Cardiac muscle cell (in vitro differentiated cells and primary cell): ENCODE measurements at places on chromosomes 6 and 20.

- H3K27ac ChIP-seq, result no peak overlapping the region
- peaks cover 14% of the 10 kb centered on the region for H3K4me1 ChIP-seq
- no peak overlapping the region for H3K4me3 ChIP-seq
- no peaks in the 10 kb centered on the region for H3K27me3 ChIP-seq
- no peaks in the 10 kb centered on the region for H3K36me3 ChIP-seq
These were observed 125.7 kb upstream of the HDAC2 start for GRCh38 chr6:114096561-114097172.

GRCh38 chr6:9409126-9409525, 973.8 kb upstream of the SLC35B3 start:
- H3K36me3 ChIP-seq, result no peaks in the 10 kb centered on the region
- peaks cover 5% of the 10 kb centered on the region for H3K4me1 ChIP-seq
- no peaks in the 10 kb centered on the region for H3K27me3 ChIP-seq

DNA sequence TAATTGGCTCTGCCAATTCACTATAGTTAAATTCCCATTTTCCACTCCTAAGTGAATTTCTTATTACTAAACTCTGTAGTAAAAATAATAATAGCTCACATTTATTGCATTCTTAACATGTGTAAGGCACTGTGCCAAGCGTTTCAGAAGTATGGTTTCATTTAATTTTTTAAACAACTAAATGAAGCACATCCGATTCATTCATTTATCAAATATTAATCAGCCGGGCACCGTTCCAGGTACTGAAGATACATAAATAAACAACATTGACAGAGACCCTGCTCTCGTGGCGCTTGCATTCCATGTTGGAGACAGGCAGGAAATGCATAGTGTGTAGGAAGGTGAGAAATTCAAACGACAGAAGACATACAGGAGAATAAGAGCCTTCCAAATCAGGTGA, 423.2 kb upstream of the JARID2 start:
- H3K27me3 ChIP-seq, result no peaks in the 10 kb centered on the region
- H3K36me3 ChIP-seq, result no peaks in the 10 kb centered on the region
- peaks cover 10% of the 10 kb centered on the region for H3K4me1 ChIP-seq
- H3K27ac ChIP-seq, result no peak overlapping the region
- DNase-seq, result no peak

- no peaks in the 10 kb centered on the region for H3K27me3 ChIP-seq
- H3K4me1 ChIP-seq, result no peaks in the 10 kb centered on the region
- no peak overlapping the region for H3K27ac ChIP-seq
- no peak for DNase-seq
- H3K4me3 ChIP-seq, result no peak overlapping the region
These were observed 6.4 kb downstream of the RMND1 start for GRCh38 chr6:151445482-151445881.

DNA sequence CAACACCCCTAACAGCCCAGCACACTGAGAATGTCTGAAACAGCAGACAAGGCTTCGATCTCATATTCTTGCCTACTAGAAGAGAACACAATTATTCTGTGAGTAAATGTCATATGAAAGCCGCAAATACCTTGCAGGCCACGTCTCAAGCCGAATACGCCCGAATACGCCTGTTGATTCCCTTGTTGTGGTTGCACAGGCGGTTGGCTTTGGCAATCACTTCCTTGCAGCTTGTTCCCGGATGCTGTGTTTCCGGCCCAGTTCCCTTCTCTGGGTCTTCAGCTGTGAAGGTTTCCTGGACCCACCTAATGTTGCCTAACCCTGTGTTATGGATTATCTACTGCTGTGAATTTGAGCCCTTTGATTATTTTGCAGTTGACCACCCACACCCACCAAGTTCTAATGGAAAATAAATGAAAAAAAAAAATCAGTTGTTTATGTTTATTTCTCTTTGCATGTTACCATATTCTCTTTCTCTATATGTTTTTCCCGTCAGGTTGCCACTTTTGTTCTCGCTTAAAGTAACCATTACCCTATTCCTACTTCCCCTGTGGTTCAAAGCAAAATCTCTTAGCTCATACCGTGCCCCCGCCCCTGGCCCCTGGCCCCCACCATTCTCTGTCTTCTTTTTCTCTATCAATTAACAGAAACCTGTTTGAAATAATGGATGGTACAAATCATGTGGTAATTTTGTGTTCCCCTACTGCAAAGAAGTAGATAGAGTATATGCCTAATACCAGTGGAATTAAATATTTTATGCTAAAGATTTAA, 172.4 kb downstream of the ADGB start:
- no peak overlapping the region for H3K27ac ChIP-seq
- DNase-seq, result no peak
- no peaks in the 10 kb centered on the region for H3K27me3 ChIP-seq
- H3K4me3 ChIP-seq, result no peak overlapping the region
- no peaks in the 10 kb centered on the region for H3K4me1 ChIP-seq

DNA sequence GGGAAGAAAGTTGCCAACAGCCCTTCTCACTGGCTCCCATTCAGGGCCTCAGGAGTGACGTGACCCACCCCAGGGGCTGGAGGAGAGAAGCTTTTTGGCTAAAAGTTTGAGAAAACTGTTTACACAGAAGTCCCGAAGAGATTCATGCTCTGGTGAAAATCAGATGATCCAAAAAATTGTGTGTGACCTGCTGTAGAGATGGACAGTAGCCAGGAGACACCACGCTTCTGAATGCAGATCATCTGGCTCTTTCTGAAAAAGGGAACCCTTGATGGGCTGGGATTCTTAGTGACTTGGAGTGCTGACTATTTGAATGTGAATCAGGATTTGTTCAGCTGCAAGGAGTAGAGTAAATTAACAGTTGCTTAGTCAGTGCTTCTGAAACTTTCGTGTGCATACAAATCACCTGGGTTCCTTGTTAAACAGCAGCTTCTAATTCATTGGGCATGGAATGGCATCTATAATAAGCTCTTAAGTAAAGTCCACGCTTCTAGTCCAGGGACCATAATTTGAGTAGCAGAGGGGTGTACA, 265.1 kb downstream of the PREX1 start:
- no peaks in the 10 kb centered on the region for H3K4me1 ChIP-seq
- DNase-seq, result no peak
- no peak overlapping the region for H3K27ac ChIP-seq
- H3K4me3 ChIP-seq, result no peak overlapping the region
- H3K36me3 ChIP-seq, result no peaks in the 10 kb centered on the region

DNA sequence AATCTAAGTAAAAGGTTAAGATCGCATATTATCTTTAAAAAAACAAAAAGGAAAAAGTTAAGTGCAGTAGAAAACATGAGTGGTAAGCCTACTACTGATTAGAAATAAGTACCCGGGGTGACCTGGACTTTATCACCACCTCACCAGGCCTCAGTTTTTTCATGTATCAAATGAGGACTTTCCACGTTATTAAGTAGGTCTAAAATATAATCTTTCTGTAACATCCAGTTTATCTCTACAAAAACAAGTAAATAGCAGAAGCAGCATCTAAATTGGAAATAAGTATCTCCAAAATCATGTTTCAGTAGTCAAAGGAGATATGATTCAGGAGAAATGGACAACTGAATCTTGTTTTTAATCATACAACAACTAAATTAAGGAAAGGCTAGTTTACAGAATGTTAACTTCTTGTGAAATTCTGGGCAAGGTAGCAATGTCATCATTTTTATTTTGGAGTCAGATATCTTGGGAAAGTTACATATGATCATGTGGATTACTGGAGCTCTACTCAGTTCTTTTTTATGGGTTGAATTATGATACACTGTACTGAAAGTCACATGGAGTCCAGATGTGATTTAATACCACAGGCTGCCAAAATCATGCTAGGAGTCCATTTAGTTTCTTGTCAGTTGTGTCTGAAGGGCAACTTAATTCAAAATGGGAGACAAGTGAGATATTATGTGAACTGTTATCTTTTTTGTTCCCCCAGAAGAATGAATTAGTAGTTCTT, 114.7 kb upstream of the PRL start:
- no peak overlapping the region for H3K4me3 ChIP-seq
- H3K4me1 ChIP-seq, result no peaks in the 10 kb centered on the region
- peak; percentile 9 for DNase-seq

DNA sequence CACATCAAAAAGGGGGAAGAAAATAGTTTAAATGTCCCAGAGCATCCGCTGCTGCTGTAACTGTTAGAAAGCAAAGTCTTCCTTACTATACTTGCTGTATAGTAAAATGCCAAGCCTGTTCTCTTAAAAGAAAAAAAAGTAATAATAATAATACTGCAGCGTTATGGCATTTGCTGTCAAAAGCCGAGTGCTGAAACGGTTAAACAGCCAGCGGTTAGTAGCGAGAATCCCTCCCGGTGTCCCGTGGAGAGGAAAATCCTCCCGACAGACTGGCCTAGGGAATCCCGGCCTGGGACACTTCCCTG, 19.5 kb upstream of the NFATC2 start:
- no peaks in the 10 kb centered on the region for H3K36me3 ChIP-seq
- peak overlapping the region; percentile 84 for H3K27ac ChIP-seq
- no peak for DNase-seq
- H3K27me3 ChIP-seq, result no peaks in the 10 kb centered on the region
- peak overlapping the region; percentile 33 for H3K4me3 ChIP-seq

DNA sequence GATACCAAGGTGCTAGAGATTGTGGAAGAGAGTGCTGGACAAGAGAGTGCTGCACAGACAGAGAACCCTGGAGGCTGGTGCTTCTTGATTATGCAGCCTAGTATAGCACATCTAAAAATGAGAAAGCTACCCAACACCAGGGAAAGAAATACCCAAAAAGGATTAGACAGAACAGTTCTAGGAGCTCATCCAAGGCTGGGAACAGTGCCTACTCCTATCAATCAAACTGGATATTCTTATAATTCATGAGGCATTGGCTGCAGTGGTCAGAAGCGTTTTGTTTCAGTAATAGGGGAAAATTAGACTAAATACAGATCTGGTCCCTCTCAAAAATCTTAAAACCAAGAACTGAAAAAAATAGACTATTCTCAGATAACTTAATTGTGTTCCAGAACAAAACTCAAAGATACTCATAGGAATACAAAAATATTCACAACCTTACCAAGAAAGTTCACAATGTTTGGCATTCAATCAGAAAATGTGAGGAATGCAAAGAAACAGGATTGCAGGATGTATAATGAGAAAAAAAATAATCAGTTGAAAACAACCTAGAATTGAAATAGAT, 222.9 kb downstream of the EPHA7 start:
- peak; percentile 9 for DNase-seq
- H3K4me3 ChIP-seq, result no peak overlapping the region
- H3K27me3 ChIP-seq, result no peaks in the 10 kb centered on the region
- no peak overlapping the region for H3K27ac ChIP-seq

GRCh38 chr6:41836022-41836659, 48.6 kb downstream of the TOMM6 start:
- H3K4me1 ChIP-seq, result peaks cover 10% of the 10 kb centered on the region
- DNase-seq, result peak; percentile 5
- peak overlapping the region; percentile 3 for H3K27ac ChIP-seq
- no peaks in the 10 kb centered on the region for H3K36me3 ChIP-seq
- no peak overlapping the region for H3K4me3 ChIP-seq

- H3K36me3 ChIP-seq, result no peaks in the 10 kb centered on the region
- no peaks in the 10 kb centered on the region for H3K27me3 ChIP-seq
- peak; percentile 58 for DNase-seq
- no peaks in the 10 kb centered on the region for H3K4me1 ChIP-seq
- H3K4me3 ChIP-seq, result no peak overlapping the region
These were observed 63.7 kb upstream of the CD2AP start for GRCh38 chr6:47413752-47414422.

DNA sequence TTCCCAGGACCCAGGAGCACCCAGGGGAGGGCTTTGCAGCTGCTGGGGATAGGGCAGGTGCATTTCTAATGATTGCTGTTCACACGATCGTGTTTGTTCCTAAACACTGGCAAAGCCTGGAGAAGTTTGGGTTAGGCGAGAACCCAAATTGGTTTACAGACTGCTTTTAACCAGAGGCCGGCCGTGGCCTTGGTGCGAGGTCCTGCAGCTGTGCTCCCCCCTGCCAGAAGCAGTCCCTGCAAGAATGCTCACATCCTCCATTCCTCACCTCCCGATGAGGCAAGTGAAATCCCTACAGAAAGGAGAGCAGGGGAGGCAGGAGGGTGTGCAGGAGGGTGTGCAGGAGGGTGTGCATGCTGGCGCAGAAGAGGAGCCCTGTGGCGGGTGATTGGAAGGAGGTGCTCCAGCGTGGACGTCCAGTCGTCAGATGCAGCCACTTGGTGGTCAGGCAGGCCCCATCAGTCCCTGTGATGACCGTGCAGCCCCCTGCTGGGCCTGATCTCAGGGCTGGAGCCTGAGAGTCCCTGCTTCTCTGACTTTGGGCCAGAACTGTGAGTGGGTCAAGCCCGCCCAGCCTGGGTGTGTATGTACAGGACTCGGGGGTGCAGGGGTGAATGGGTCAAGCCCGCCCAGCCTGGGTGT, 55.7 kb upstream of the FRMD1 start:
- H3K4me1 ChIP-seq, result no peaks in the 10 kb centered on the region
- no peaks in the 10 kb centered on the region for H3K27me3 ChIP-seq
- no peaks in the 10 kb centered on the region for H3K36me3 ChIP-seq
- H3K27ac ChIP-seq, result no peak overlapping the region

DNA sequence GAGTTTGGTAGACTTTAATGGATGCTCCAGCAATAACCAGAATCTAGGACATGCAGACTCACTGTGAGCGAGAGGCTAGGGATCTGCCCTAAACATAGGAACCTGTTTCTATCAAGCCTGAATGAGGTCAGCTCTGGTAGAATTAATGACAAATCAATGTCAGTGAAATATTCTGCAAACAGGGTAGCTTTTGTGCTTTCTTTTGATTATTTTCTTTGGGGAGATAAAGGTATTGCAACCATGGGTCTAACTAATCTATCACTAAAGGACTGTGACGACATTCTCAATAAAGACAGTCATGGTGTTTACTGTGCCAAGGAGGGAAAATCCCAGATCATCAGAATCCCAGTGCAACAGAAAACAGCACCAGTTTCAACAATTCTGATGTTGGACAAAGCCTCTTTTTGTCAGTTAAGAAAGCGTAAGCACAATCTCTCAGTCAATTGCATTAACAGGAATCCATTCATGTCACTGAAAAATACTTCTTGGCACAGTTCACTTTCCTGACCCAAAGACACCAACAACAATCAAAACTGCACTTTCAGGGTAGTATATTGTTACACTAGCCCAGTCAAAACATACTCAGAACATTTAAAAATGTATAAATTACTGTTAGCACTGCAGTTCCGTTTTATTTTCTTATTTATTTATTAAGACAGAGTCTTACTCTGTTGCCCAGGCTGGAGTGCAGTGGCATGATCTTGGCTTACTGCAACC, 36.8 kb upstream of the SMIM29 start:
- H3K4me1 ChIP-seq, result no peaks in the 10 kb centered on the region
- no peak for DNase-seq
